Kasumi-1 (cell line): ENCODE measurements at places on chromosomes 1 and 21.

DNA sequence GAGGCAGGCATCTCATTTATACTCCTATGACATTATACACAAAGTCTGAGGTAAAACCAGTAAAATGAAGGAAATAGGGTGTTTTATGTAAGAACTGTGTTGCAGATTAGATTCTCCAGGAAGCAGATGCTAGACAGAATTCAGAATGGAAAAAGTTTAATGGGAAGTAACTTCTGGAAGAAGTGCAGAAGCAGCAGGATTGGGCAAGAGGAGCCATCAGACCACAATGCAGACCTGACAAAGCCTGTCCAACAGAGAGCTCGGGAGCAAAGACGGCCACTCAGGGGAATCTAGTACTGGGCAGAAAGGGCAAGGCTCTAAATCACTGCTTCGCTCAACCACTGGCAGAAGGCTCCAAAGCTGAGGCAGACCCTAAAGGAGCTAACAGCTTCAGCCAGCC lies 33.7 kb downstream of the FBXO42 start:
- DNase-seq = peak; percentile 61

DNA sequence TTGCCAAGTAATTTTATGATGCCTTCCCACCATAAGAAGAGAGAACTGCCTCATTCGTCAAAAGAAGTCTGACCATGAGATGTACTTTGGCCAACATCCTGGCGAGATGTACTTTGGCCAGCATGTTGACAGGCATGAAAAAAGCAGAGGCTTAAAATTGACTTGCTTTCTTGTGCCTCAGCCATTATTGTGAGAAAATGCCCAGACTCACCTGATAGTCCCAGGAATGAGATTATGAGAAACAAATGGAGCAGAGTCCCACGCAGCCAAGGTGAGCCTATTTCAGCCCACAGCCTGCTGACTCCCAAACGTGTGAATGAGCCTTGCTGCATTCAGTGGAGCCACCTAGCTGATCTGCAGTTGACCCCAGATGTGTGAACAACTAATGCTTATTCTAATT lies 43.5 kb upstream of the ZNF644 start:
- DNase-seq = no peak

- DNase-seq = no peak
Observed at GRCh38 chr1:156692925-156693847, 12.2 kb downstream of the CRABP2 start.

DNA sequence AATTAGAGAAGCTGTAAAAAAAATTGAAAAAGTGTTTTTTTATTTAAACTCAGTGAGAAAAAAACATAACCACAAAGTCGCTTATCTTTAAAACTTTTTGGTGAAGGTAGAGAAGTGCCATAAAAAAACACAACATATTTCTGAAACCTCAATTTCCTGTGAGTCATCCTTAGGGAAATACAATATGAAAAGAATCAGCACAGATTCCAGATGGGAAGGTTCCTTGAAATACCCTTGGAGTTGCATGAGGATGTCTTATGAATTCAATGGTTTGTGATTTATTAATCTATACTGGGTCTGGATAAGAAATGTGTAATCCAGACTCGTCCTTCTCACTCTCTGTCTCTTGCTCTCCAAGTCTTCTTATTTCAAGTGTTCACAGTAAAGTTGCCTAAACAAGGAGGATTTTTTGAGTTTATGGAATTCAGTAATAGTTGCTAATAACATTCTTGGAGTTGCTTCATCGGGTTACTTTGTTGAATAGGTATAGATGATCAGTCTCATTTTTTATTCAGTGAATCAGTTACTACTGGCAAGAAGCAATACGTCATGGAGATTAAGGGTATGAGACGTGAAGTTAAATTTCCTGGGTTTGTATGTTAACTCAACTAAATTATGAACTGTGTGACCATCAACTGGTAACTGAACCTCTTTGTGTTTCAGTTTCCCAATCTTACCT lies 191.4 kb downstream of the KCNK2 start:
- no peak for DNase-seq

GRCh38 chr21:31173881-31174555 lies 135.7 kb upstream of the KRTAP19-8 start:
- peak; percentile 20 for DNase-seq

- no peak for DNase-seq
Observed at GRCh38 chr1:211732293-211732980, 57.0 kb upstream of the NEK2 start.

DNA sequence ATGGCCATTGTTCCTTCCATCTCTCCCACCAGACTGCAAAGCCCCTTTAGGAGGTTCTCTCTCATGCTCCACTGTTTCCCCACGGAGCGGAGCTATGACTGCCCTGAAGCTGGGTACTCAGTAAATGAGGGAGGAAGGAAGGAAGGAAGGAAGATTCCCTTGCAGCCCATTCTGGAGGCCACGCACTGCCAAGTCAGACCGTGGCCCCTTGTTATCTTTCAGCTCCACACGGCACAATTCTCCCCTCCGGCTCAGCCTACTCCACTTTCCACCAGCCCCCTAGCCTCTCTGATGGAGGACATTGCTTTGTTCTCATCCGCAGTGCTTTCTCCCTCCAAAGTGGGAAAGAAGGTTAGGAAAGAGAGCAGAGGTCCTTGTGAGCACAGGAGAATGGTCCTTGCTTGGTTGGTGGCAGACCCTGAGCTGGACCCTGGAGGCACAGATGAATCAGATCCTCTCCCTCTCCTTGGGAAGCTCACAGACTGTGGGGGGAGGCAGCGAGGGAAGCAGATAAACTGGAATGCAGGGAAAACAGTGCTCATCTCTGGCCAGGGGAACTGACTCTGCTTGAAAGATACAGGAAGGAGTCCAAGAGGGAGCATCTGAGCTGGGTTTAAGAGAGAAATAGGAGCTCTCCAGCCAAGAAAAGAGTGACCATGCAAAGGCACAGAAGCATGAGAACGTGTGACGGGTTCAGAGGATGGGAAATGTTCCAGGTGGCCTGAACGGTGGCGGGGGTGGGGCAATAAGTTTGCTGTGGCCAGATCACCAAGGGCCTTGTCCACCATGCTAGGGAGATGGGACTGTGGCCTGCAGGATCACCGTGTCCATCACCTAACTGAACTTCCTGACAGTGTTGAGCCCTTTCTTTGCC lies 52.6 kb downstream of the GLIS1 start:
- no peak for DNase-seq

DNA sequence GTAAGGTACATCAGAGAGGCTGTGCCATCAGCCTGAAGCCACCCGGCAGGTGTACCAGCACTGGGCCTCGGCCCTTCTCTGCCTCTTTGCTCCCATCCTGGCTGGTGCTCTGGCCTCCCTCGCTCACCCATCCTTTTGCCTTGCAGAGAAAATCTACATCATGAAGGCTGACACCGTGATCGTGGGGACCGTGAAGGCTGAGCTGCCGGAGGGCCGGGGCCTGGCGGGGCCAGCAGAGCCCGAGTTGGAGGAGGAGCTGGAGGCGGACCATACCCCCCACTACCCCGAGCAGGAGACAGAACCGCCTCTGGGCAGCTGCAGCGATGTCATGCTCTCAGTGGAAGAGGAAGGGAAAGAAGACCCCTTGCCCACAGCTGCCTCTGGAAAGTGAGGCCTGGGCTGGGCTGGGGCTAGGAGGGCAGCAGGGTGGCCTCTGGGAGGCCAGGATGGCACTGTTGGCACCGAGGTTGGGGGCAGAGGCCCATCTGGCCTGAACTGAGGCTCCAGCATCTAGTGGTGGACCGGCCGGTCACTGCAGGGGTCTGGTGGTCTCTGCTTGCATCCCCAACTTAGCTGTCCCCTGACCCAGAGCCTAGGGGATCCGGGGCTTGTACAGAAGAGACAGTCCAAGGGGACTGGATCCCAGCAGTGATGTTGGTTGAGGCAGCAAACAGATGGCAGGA lies 24.5 kb upstream of the TNFRSF1B start:
- DNase-seq = no peak

DNA sequence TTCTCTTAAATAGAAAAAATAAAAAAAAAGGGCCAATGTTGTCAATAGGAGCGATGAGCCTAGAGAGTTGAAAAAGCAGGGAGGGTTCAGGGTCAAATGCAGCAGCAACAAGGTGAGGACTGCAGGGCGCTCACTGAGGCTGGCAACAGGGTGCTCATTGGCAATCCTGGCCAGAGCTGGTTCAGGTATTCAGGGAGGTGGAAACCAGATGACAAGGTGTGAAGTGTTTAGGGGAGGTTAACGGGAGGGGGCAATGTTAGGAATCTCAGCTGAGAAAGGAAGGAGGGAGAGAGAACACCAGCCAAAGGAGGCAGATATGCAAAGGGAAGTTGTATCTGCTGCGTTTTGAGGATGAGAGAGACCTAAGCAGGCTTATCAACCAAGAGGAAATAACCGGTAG lies 129.8 kb upstream of the DAB1 start:
- no peak for DNase-seq

- no peak for DNase-seq
Observed at GRCh38 chr1:168229893-168230292, 4.1 kb downstream of the SFT2D2 start.

GRCh38 chr1:83998498-83999315 lies at the start of gene TTLL7:
Gene TTLL7, minus strand, starts transcription at chr1:83999132. Its CDS starts 46,921 bp downstream, at chr1:83952211.
- DNase-seq = peak; percentile 20

- DNase-seq = no peak
Observed at GRCh38 chr1:60620087-60620486, 462.3 kb upstream of the NFIA start.

DNA sequence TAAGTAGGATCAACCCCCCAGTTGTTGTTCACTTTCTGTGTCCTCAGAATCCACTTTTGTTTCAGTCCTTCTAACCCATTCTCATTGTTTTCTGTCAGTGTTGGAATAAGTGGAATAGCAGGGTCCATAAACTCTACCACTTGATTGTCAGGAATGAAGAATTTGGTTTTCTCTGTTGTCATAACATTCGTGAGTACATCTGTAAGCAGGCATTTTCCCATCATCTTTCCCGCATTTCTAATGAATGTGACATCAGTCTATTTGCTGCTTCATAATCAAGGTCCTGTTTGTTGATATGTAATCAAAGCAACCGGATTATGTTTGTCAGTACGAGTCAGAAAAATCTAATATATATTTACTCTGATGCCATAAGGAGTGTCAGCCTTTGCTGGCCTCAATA lies 147.1 kb downstream of the KIF26B start:
- no peak for DNase-seq

GRCh38 chr1:117512728-117513321 lies 93.0 kb upstream of the TENT5C start:
- peak; percentile 40 for DNase-seq

GRCh38 chr1:64864018-64864940 lies 102.1 kb downstream of the JAK1 start:
- peak; percentile 85 for DNase-seq

- no peak for DNase-seq
Observed at GRCh38 chr1:161710560-161710959, 3.5 kb downstream of the FCRLA start.

DNA sequence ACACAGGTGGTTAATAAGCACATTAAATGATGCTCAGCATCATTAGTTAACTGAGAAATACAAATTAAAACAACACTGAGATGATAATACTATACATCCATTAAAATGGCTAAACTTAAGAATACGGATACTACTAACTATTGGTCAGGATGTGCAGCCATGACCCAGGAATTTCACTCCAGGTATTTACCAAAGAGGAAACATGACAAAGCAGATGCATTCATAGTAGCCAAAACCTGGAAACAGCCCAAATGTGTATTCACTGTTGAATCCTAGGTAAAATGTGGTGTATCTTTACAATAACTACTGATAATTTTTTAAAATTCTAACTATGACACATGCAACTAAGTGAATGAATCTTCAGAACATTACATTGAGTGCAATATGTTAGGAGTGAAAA lies 73.0 kb downstream of the PTPRC start:
- no peak for DNase-seq

DNA sequence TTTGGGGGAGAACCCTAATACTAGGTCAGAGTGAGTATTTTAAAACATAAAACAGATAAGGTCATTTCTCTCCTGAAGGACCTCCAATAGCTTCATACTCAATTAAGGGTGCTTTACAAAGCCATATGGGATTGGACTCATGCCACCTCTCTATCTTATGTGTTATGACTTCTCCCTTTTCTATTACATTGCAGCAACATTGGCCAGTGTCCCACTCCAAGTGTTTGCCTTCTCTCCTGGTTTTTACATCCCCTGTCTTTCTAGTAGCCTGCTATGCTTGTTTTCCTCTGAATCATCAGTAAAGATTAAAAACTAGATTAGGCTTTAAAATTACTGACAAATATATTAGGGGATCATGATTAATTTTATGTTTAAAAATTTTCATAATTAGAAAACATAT lies 66.6 kb downstream of the SCMH1 start:
- no peak for DNase-seq

GRCh38 chr1:90139837-90140236 lies 144.9 kb downstream of the ZNF326 start:
- no peak for DNase-seq

DNA sequence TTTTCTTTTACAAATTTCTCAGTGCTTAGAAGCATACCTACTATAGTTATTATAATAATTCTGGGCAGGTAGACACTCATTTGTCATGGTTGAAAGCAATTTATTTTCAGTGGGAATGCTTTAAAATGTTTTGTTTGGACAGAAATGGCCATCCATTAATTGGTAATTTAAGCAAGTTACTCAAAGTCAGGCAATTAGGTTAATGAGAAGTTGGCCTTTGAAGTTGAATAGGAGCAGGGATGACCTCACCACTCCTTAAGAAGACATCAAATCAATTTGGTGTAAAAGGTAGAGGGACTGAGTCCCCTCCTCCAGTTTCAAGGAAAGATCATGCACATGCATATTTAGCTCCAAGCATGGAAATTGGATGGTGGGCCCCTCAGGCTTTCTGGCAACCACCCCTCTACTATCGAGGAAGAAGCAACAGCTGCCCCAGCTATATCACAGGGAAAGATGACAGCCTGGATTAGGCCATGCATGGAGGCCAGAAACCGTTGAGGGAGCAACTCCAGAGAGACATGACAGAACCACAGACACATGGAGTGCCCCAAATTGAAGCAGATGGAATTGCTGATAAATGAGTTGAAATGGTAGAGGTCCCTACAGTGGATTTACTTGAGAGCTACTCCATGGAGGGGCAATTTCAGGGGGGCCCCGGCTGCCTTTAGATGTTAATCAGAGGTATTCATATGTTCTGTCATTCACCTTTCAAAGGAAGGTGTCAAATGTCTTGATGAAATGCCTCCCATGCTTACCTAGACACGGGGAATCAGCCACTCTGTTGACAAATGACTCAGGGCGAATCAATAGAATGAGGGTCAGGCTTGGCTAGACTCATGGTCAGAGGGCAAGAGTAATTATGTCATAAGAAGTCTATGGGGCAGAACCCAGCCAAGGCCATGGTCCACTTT lies 26.7 kb downstream of the HLX start:
- DNase-seq = no peak

DNA sequence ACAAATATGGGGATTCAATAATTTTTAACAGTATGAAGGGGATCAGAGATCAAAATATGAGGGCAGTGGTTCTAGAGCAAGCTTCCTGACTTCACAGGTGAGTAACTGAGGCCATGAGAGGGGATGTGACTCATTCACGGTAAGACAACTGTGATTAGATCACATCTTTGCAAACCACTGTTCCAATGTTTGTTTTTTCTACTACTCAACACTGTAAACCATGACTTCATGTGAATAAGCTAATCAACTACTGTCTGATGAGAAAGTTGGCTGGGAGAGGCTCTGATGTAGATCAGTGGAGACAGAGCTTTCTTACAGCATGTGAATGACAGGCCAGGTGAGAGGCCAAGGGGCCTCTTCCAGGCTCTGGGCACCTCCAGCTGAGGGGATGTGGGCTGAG lies 84.7 kb downstream of the BRINP2 start:
- no peak for DNase-seq
